ENCODE measurements at places on chromosomes 1 and 21.

DNA sequence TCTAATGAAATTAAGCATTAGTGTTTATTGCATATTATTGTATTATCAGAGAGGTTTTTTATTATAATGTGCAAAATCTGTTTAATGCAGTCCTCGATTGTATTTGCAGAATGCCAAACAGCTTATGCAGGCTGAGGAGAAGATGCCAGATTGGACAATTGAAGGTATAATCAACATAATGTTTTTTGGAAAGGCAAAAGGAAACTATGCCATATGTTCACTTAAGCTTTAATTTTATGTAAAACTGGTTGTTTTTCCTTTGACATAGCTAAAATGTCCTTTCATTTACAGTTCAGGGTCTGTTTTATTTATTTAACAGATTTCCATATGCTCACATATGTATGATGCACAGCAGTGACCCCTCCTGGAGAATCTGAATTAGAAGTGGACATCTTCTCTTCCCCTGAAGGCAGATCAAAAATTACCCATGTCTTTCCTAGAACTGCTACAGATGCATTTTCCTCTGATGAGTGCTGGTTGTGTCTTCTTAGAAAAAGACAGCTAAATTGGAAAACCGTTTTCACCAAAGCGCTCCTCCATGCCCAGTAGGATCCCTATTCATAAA, 143.5 kb upstream of the USH2A start:
- no peak for DNase-seq

GRCh38 chr1:114472408-114472807, 38.6 kb downstream of the TRIM33 start:
- no peak for DNase-seq

GRCh38 chr1:209355415-209355814, 228.1 kb upstream of the CAMK1G start:
- no peak for DNase-seq

DNA sequence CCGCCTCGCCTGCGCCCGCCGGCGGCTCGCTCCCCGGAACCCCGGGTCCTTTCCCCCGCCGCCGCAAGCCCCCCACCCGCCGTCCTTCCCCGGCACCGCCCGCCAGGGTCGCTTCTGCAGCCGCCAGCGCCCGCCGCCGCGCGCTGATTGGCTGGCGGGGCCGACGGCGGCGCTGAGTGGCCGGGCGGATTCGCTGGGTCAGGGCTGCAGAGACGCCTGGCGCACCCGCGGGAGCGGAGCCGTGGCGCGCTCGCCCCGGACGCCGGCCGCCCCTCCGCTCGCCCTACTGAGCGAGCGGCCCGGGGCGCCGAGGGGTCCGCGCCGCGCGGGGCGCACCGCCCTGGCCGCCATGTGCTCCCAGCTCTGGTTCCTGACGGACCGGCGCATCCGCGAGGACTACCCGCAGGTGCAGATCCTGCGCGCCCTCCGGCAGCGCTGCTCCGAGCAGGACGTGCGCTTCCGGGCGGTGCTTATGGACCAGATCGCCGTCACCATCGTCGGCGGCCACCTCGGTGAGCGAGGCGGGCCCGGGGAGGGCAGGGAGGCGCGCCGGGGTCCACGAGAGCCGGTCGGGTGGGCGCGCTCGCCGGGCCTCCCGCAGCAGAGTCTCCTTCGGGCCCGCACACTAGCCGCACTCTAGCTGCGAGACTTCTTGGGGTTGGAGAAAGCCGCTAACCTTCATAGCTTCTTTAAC, at the start of gene RIMKLA:
TSS of gene RIMKLA (plus strand) at position 207 of the 694 bp plus-strand sequence. CDS start at position 350, 143 bp downstream.
- DNase-seq, result peak; percentile 48

DNA sequence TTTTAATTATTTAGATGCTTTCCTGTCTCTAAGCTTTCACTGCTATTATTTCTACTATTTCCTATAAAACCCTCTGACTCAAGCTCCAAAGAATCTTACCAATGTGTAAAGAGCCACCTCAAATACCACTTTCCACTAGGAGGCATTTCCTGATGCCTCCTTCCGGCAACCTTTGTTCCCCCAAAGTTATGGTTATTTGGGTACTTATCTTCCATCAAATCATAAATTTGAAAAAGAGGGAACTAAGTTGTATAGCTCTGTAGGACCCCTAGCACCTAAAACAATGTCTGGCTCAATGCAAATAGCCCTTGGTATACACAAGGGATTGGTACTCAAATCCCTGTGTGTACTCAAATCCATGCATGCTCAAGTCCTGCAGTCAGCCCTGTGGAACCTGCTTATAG, 79.6 kb downstream of the NME7 start:
- DNase-seq, result no peak

DNA sequence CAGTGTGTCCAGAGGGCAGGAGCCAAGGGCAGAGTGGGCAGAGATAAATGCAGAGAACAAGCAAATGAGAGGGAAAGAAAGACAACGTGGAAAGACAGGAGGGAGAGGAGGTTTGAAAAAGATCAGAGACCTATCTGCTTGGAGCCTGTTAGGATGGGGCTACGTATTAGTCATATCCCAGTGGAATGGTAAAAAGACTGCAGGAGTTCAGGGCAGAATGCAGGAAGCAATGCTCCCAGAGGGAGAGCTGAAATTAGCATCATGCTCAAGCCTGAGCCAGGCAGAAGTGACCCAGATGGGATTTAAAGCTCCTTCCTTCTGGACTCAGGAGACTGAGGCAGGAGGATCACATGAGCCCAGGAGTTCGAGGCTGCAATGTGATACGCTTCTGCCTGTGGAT, 261.3 kb upstream of the CHRM3 start:
- DNase-seq, result no peak
